ENCODE measurements at places on chromosomes 6 and 20. TPM values are rescaled to one million over a fixed set of nuclear protein-coding genes. Genes with fewer than 3 reads are reported as not detected.

- DNase-seq, result no peak
Measured at GRCh38 chr6:10838794-10839333, 525 bp upstream of the MAK start.

DNA sequence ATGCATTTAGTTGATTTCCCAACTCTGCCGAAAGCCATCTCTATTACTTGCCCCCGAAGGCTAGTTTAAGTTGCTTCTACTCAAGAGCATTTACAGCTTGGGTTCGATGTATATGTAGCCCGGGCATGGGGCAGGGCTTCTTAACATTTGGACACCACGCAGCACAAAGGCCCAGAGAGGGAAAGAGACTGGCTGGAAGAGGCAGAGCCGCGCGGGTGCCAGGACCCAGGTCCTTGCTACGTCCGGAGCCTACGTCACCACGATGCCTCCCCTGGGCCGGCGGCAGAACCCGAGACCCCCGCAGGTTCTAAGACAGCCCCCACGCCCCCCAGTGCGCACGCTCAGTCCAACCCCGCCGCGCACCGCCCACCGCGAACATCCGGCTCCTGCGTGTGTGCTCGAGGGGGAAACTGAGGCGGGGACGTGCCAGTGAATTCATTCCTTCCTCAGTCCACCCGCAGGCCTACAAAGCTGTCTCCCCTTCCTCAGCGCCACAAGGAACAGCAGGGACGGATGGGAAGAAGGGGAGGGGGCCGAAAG, 367 bp upstream of the PCIF1 start:
- DNase-seq, result peak; percentile 79

DNA sequence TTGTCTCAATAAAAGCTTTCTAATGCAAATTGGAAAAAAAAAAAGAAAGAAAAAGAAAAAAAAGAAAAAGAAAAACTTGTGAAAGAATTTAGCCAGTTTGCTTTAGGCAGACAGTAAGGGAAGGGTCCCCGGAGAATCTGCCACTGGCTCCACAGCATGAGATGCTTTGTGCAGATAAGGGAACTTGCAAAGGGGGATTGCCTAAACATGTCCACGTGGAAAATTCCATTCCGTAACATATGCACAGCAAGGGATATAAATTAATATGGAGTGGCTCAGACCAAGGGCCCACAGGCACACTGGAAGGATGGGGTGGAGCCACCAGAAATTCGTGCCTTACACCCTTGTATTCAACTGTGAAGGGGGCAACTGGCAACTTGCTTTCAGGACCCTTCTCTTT, 45.4 kb downstream of the MKKS start:
- no peak for DNase-seq

DNA sequence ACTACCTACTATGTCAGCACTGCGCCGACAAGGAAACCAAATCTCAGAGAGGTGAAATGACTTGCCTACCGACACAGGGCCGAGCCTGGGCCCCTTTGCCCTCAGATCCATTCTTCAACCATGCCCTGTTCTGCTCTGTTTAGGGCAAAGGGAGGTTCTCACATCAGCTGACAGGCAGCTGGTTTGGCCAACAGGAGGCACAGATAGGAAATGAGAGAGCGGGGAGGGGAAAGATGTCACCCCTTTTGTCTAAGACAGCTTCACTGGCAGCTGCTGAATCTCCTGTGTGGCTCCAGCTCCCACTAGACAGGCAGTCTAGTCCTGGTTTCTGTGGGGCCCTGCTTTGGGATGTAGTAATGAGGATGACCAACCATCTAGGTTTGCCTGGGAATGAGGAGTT, 158.7 kb downstream of the TMEM200A start:
- no peak for DNase-seq

DNA sequence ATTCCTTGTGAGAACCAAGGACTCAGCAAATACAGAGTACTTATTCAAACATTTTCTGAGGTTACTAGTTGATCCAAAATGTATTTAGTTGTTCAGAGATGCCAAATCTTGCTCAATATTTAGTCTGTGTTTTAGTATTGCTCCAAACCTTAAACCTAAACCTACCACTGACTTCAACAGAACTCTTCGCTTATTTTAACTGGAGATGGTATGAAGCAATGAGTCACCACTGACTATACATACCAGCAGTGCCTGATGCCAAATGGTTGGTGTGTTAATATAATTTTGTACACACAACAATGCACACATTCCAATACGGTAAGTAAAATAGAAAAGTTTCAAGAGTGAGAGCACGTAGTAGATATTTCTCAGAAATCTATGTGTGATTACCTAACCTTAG, 1.9 kb upstream of the SPTLC3 start:
- no peak for DNase-seq

DNA sequence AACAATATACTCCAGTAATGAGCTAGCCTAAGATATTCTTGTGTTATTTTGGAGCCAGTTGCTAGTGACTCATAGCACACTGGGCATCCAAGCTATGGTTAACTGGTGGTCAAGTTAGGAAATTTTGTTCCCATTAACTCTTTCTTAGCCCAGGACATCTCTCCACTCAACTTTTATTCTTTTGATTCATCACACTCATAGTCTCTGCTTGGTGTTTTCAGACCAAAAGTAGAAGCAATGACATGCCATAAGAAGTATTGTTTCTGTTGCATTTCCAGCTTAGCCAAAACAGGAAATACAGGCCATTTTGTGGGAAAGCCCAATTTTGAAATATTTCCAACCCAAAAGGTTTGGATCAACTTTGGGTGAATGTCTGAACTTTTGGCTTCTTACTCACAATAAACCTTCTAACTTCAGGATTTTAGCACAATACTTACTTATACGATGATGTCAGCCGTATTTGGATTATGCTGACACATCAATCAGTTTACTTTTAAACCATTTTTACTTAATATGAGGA, 31.6 kb upstream of the CCN2 start:
- DNase-seq, result no peak

DNA sequence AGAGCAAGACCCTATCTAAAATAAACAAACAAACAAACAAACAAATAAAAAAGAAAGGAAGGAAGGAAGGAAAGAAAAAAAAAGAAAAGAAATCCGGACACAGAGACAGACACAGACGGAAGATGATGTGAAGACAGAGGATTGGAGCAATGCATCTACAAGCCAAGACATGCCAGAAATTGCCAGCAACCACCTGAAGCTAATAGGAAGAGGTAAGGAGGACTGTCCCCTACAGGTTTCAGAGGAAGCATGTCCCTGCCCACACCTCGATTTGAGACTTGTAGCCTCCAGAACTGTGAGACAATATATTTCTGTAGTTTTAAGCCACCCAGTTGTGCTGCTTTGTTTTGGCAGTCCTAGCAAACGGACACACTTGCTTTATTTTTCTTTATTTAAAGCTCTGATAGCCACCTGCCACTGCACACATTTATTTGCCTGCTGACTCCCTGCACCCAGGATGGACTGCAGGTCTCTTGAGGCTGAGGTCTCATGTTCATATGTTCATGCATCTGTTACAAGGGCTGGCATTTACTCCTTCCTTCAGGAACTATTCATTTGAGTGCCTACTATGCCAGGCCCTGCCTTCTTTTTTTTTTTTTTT, 20.7 kb upstream of the ZMYND8 start:
- DNase-seq, result no peak

- DNase-seq, result no peak
Measured at GRCh38 chr6:153140299-153140698, 9.2 kb upstream of the RGS17 start.

- DNase-seq, result no peak
Measured at GRCh38 chr6:43465948-43466347, 10.6 kb upstream of the DLK2 start.

GRCh38 chr20:51034476-51034875, 11.6 kb upstream of the KCNG1 start:
- DNase-seq, result no peak

GRCh38 chr6:79646006-79646405, 14.9 kb downstream of the SH3BGRL2 start:
- DNase-seq, result peak; percentile 41

GRCh38 chr6:110476046-110476849, at the start of gene SLC22A16:
Gene SLC22A16 (minus strand): TSS chr6:110476613. CDS start chr6:110476574, 39 bp downstream.
- DNase-seq, result no peak

DNA sequence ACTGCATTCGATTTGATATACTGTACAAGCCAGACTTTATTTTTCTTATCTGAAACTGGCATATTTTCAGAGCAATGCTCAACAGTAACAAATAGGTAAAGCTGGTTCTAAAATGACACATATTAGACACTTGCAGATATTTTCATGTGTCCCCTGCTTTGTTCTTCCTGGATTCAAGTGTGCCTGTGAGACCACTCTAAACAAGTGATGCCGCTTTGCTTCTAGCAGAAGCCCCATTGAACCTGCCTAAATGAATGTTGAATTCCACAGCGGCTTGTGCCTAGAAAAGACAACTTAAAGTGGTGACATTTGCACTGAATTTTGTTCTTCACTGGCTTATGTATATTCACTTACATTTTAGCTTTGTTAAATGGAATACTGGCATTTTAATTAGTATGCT, 115.7 kb downstream of the AKAP7 start:
- DNase-seq, result no peak

DNA sequence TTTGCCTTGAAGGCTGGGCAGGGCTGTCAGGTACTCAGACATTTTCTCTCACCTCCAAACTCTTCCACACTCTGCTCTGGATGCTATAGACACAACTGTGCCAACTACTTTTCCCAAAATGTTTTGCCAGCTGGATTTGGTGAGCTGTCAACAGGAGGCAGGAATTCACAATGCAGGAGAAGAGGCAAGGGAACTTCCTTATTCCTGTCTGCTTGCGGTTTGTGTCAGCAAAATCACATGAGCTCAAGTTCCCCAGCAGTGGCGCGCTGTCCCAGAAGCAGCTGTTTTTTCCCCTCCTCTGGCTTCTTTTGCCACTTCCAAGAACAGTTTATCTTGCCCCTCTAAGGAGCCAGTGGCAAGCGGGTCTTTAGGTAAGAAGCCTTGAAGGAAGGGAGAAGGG, 608.2 kb downstream of the PRKN start:
- DNase-seq, result no peak

DNA sequence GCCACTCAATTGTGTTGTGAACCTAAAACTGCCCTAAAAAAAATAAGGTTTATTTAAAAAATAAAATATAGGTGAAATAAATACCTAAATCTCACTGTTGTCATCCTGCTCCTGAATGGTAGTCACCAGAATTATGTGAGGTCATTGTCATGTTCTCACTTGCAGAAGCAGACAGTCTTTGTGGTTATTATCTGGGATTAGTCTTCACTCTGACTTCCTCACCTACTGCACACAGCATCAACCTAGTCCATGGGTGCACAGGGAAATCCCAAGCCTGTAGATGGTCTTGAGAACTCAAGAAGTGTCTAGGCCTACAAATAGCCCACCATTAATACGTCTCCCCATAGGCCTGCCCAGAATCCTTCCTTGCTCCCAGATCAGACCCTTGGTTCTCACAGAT, 97.0 kb downstream of the FOXF2 start:
- no peak for DNase-seq

DNA sequence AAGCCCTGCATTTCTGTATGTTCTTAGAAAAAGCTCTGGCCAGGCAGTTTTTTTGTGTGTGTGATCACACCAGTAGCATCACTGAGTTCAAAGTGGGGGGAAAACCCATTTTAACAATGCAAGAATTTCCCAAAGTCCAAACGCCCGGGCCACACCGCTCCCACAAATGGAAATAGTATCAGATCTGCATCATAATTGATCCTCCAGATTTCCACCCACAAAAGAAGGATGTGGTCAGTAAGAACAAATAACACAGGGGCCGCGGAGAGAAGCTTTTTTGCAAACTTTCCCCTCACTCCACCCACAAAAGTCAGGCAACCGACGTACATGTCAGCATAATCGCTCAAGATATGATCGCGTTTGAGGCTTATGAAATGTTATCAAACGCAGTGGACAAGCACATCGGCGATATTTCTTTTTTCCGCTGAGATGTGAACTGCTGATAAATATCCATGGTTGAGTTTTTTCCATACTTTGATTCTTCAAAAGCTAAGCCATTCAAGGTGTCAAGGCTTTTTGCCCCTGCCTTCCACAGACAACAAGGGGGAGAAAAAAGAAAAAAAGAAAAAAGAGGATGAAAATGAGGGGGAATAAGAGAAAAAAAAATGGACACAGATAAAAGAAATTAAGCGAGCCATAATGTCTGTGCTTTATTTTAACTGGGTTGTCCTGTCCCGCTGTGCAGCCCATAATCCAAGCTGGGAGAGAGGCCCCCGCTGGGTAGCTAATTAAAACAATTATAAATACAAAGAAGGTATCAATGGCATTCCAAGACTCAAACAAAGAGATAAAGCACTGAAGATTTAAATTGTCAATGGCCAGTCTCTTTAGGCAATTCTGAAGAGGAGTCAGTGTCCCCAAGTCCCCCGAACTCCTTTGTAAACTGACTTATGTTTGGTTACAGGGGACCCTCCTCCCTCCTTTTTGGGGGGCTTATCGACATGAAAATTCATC, 143.5 kb downstream of the ZFP64 start:
- peak; percentile 53 for DNase-seq

DNA sequence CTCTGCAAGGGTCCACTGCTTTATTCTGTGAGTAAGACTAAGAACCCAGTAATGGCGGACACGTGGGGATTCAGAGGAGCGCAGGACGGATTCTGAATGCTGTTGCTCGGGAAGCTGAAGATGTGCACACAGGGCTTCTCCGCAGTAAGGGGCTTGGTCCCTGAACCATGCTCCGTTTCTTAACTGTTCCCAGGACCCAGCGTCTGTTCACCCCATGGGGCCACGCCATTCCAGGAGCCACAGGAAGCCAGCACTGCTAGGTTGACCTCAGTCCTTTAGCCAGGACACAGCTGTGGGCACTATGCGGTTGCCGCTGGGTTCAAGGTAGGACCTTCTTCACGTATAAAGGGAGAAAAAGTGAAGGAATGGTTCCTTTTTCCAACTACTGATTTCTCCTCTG, 59.8 kb downstream of the IRF4 start:
- peak; percentile 15 for DNase-seq

GRCh38 chr6:145903356-145904102, 60.6 kb downstream of the SHPRH start:
- DNase-seq, result no peak

DNA sequence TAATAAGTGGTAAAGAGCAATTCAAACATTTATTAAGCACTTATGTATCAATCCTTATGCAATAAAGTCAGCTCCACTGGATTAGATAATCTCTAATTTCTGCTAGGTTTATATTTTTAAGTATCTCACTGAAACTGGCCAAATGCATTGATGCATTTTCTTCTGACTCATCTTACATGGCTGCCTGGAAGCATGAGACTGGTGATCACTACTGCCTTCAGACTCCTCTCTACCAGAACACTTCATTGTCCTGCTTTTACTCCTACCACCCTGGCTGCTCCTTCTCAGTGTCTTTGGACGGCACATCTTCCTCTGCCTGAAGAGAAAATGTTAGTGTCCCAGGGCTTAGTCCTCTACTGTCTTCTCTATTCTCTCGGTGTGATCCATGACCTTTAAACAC, 7.4 kb downstream of the CEP85L start:
- DNase-seq, result no peak

GRCh38 chr20:42531508-42531961, 658.2 kb downstream of the PTPRT start:
- DNase-seq, result no peak

The SEL1L2 gene
- not detected for total RNA-seq

The BMP6 gene
- total RNA-seq, result 0.61 TPM

The SSTR4 gene
- not detected for total RNA-seq

The FAM50B gene
- 3.8 TPM for total RNA-seq

The MTFR2 gene
- 11.8 TPM for total RNA-seq

The COL9A1 gene
- total RNA-seq, result 7.8 TPM

The CDS2 gene
- total RNA-seq, result 63.2 TPM

The DDR1 gene
- 258 TPM for total RNA-seq

The AK9 gene
- total RNA-seq, result 3.0 TPM

The NCOA5 gene
- 55.7 TPM for total RNA-seq

The NKAPL gene
- 0.13 TPM for total RNA-seq

The SLA2 gene
- 0.13 TPM for total RNA-seq

All from H9 (cell line).